Urothelium cell line (cell line): ENCODE measurements at places on chromosomes 13 and 19.

DNA sequence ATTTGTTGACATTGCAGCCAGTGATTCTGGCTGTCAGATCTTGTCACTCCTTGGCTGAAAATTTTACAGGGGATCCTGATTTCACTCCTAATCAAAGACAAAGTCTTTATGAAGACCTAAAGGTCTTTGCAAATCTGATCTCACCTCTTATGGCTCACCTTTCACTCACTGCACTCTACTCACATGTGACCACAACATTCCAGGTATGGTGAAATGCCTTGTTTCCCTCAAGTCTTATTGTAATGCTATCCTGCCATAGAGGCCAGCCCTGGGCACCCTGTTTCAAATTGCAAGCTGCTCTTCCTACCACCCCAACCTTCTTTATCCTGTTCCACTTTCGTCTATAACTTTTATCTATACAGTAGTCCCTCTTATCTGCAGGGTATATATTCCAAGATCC, 200.1 kb downstream of the NDFIP2 start:
- no peak for DNase-seq

GRCh38 chr19:48878196-48879024, 6.2 kb downstream of the PPP1R15A start:
- DNase-seq, result no peak

DNA sequence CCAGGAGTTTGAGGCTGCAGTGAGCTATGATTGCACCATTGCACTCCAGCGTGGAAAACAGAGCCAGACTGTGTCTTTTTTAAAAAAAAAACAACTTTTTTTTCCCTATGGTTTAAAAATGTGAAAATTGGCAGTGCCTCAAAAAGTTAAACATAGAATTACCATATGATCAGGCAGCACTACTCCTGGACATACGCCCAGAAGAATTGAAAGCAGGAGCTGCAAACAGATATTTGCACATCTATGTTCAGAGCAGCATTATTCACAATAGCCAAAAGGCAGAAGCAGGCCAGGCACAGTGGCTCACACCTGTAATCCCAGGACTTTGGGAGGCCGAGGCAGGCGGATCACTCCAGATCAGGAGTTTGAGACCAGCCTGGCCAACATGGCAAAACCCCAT, 3.8 kb upstream of the RETN start:
- no peak for DNase-seq

DNA sequence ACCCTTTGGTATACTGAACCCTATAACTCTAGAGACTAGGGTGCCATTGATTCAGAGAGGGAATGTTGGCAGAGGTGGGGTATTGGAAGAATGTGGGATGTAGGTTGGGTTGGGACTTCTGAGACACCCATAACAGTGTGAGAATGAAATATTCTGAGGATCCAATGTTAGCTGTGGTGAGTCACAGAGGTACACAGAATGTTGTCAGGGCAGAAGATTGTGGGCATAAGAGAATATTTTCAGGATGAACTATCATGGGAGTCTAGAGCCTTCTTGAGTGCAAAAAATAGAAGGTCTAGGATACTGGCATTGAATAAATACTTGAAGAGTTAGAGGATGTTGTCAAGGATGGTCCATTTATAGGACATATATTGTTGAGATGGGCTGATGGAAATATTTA, 9.0 kb downstream of the KLK13 start:
- no peak for DNase-seq

DNA sequence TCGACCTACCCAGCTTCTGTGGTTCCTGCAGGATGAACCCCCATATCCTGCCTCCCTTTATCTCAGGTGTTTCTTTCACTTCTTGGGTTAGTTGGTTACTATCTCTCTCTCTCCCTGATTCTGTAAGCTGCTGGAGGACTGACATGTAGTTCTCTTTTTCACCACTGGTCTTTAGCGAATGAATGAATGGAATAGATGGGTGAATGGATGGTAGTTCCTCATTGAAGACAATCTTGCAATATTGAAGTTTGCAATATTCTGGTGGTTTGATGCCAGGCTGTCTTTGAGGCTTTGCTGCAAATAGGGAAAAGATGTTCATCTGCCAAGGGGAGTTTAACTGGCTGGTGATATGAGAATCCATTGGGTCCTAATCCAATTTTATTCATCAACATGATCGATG, 120.2 kb downstream of the UBL3 start:
- DNase-seq, result no peak

DNA sequence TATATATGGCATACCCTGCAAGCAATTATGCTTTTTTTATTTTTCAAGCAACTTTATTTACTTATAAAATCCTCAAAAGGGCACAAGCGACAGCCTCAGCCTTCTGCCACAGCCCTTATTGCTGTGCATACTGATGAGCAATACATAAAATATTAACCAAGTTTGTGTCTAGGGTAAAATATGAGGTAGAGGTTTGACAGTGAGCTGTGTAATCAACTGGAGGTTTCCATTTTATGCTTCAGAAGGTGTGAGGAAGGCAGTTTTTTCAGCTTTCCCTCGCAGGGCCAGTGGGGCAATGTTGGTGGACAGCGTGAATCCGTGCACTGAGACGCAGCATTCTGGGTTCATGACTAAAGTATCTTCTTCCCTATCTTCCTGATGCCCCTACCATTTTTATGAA, 310.4 kb downstream of the IRS2 start:
- no peak for DNase-seq

- no peak for DNase-seq
These were observed 5.2 kb downstream of the DUXA start for GRCh38 chr19:57161985-57162539.

DNA sequence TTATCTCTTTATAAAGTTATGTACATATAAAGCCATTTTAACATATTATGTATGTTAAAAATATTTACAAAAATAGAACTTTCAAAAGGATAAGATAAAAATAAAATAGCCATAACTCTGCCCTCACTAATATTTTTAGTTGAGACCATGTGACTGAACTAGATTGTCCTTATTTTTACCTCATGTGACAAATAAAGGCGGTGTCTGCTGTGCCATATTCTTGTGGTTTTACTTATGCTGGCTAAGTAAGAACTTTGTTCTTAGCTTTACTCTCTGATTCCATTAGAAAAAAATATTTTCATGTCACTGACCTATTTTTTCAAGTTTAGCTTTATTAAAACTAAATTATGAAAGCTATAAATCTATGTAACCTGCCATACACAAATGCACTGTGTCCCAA, 135.6 kb upstream of the TSC22D1 start:
- no peak for DNase-seq

- no peak for DNase-seq
These were observed 686 bp downstream of the SETDB2 start for GRCh38 chr13:49444524-49445395.
